ENCODE measurements at places on chromosomes 11 and 22. TPM values are rescaled to one million over a fixed set of nuclear protein-coding genes. Genes with fewer than 3 reads are reported as not detected.
A peak's percentile ranks its signal among the peaks of the same experiment; 100 is the strongest.

DNA sequence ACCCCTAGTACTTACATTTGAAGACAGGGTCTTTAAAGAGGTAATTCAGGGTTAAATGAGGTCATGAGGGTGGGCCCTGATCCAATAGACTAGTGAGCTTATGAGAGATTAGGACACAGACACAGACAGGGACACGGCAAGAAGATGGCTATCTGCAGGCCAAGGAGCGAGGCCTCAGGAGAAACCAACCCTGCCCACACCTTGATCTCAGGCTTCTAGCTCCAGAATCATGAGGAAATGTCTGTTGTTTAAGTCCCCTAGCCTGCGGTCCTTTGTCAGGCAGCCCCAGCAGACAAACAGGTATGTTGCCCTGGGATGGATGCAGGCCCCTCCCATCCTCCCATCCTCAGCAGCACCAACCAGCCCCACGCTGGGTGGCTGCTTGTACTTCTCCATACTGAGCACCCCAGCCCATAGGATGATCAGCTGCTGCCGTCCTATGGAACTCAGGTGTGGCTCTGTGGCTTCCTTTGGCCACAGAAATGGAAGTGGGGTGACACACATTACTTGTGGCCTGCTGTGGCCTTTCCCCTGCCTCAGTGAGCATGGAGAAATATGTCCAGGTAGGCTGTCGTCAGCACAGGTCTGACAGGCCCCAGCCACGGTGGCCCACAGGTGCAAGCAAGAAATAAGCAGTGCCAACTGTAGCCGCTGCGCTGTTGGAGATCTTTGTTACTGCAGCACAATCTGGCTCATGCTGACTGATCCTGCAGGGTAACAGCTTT lies 7.9 kb downstream of the GNB1L start:
- no peaks in the 10 kb centered on the region for H3K27me3 ChIP-seq
- no peak for DNase-seq
- H3K4me1 ChIP-seq: peaks cover 58% of the 10 kb centered on the region

DNA sequence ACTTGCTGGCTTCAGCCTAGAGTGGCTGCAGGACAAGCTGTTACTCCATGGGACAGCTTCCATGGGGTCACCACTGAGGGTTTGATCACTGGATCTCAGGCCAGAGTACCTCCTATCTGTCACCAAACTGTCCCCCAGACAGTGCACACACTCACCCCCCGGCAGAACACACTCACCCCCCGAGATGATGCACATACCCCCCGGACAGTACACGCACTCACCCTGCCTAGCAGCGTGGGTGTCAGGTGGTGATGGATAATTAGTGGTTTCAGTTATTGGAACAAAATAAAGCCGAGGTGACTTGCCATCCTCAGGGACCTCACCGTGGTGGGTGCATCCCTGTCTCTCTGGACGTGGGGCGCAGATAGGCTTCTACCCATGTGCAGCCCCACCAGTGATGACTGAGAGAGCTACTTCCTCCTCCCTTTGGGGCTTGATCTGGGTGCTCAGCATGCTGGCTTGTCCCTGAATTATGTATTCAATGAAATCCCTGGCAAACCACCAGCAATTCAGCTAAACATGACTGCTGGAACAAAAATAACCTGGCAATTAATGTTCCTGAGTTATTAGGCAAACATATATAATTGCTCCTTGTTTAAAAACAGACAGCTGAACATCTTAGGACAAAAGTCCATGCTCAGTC lies 18.9 kb downstream of the TANGO2 start:
- H3K27ac ChIP-seq: no peak overlapping the region
- H3K36me3 ChIP-seq: peaks cover 84% of the 10 kb centered on the region
- H3K4me3 ChIP-seq: no peak overlapping the region
- H3K4me1 ChIP-seq: no peaks in the 10 kb centered on the region
- H3K27me3 ChIP-seq: no peaks in the 10 kb centered on the region
- no peak for DNase-seq

DNA sequence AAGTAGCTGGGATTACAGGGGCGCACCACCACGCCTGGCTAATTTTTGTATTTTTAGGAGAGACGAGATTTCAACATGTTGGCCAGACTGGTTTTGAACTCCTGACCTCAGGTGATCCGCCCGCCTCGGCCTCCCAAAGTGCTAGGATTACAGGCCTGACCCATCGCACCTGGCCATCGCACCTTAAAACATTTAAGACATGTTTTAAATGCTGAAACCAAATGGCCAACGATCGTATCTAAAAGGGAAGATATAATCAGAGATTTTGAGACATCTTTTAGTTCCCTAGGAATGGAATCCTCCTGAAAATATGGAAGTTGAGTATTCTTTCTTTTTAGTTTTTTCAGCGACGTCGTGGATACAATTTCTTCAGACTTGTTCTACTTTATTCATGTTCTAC lies 21.8 kb upstream of the APOBEC3A start:
- H3K27me3 ChIP-seq: no peaks in the 10 kb centered on the region
- no peaks in the 10 kb centered on the region for H3K4me1 ChIP-seq
- no peak overlapping the region for H3K4me3 ChIP-seq
- no peak for DNase-seq
- peak overlapping the region; percentile 54 for H3K27ac ChIP-seq

DNA sequence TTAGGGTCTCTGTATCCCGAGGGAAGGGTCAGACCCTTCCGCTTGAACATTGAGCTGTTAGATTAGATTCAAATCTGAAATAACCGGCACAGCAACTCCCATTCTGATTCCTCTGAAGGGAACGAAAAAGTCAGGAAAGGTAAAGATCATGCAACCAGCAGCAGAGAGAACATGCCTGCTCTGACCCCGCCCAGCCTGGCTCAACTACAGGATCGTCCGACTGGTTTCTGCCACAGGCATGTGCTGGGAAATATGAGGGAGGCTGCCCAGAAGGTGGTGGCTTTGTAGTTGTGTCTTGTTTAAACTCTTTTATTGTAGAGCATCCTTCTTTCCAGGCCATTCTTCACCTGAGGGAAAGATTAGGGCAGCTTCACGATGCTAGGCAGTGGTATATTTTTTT lies 5.0 kb upstream of the MTNR1B start:
- H3K4me3 ChIP-seq: no peak overlapping the region
- no peaks in the 10 kb centered on the region for H3K36me3 ChIP-seq
- H3K27me3 ChIP-seq: peaks cover 6% of the 10 kb centered on the region
- H3K27ac ChIP-seq: no peak overlapping the region
- peaks cover 17% of the 10 kb centered on the region for H3K4me1 ChIP-seq

GRCh38 chr22:19597399-19597735 lies 73.2 kb upstream of the CLDN5 start:
- H3K4me1 ChIP-seq: no peaks in the 10 kb centered on the region
- H3K27me3 ChIP-seq: no peaks in the 10 kb centered on the region
- H3K4me3 ChIP-seq: no peak overlapping the region
- no peaks in the 10 kb centered on the region for H3K36me3 ChIP-seq
- H3K27ac ChIP-seq: no peak overlapping the region

DNA sequence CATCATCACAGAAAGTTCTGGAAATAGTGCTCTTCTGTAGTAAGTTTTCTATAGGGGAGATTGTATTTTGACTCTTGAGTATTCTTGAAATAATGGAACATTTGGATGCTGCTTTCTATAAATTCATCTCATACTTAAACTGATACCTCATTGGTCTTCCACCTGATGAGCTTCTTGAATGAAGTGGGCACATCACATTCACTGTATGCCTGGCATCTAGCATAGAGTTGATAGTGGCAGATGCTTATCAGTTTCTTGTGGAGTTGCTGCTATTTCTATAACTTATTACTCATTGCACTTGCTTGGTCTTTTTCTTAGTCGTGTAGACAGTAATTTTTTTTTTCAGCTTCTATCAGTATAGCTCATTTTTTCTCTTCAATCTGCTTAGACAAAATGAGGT lies 5.4 kb downstream of the ATXN10 start:
- no peak overlapping the region for H3K4me3 ChIP-seq
- DNase-seq: no peak

DNA sequence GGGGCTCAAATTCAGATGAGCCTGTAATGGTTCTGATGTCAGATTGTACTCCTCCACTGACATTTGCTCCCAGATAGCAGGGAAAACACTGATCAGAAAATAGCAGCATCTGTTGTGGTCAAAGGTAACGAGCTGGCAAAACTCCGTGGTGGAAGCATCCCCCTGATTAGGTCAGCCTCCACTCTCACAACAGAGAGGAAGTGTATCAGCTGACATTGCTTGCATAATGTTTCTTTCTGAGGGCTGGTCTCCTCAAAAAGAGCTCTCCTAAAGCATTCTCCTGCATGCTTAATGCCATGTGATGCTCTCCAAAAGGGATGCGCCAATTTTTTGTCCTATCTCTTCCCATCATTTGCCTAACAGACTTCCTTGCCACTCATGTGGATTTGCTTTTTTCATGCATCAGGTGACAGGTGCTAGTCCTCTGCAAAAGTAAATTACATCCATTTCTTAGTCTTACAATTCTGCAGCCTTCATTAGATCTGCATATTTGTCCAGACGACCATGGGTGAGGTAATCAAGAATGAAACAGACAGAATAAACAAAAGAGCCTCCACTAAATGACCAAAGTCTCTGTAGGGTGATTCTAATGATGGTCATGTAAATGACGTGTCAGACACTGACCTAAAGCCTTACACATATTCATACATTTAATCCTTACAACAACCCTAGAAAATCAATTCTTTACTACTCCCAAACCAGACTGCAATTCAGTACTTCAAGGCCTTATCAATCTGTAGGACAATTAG lies 6.4 kb upstream of the TENM4 start:
- H3K27me3 ChIP-seq: no peaks in the 10 kb centered on the region
- no peak for DNase-seq
- H3K4me3 ChIP-seq: no peak overlapping the region
- H3K27ac ChIP-seq: no peak overlapping the region

DNA sequence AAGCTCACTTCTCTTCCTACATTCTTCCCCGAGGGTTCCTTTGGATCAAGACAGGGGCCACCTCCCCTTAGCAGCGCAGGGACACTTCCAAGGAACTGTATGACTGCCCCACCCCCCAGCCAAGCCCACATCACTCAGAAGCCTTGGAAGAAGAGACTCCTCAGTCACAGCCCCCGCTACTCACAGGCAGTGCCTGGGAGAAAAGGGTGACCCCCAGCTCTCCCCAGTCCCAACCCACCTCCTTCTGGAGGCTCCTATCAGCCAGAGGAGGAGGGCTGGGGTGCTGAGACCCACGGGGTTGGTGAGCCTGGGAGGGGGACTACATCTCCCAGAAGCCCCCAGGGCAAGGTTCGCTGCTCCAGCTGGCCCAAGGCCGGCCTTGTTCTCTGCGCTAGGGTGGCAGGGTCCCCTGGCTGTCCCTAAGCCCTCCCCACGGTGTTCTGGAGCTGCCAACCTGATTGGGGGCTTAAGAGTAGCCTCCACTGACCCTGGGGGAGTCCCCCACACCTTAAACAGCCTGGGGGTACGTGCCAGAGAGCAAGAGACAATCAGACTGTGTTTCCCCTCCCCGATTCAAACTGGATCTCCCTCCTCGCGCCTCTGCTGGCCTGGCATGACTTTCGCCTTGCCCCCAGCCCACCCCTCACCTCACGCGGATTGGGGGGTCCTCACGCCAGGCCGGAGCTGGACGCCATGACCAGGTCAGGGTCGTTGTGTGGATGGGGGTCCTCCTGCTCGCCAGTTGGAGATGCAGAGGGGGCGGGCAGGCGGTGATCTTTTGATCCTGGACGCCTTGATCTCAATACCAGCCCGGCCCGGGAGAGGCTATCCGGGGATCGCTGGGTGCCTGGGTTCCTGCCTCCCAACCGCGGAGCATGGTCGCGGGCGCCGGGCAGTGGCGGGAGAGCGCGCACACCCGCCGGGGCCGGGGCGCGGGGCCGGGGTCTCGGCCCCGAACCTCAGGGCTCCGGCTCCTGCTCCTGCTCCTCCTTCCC lies 838 bp downstream of the BCL9L start:
- peak overlapping the region; percentile 90 for H3K4me3 ChIP-seq
- DNase-seq: peak; percentile 85
- H3K4me1 ChIP-seq: peaks cover 81% of the 10 kb centered on the region
- no peaks in the 10 kb centered on the region for H3K36me3 ChIP-seq
- H3K27ac ChIP-seq: peak overlapping the region; percentile 99

- no peak overlapping the region for H3K4me3 ChIP-seq
- no peaks in the 10 kb centered on the region for H3K4me1 ChIP-seq
- no peak for DNase-seq
- H3K27me3 ChIP-seq: no peaks in the 10 kb centered on the region
- H3K36me3 ChIP-seq: no peaks in the 10 kb centered on the region
These were observed 59.2 kb downstream of the RAB38 start for GRCh38 chr11:88115828-88116755.

DNA sequence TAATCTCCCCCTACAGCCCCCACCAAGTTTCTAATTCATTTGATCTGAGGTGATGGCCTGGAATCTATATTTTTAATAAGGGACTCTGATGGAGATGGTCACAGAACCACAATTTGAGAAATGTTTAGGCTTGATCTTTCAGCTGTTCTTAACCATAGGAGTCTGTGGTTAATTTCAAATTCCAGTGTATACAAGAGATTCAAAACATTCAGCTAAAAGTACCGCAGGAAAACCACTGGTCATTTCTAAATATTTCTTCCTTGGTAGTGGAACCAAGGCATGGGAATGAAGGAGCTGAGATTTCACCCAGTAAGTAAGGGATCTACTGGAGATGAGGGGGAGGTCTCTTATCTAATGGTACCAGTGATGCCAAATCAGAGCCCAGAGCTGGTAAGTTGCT lies 18.3 kb upstream of the GALNT18 start:
- H3K36me3 ChIP-seq: no peaks in the 10 kb centered on the region
- no peaks in the 10 kb centered on the region for H3K27me3 ChIP-seq
- no peak overlapping the region for H3K4me3 ChIP-seq
- H3K4me1 ChIP-seq: no peaks in the 10 kb centered on the region
- DNase-seq: no peak

GRCh38 chr11:92627615-92628256 lies 341.7 kb upstream of the MTNR1B start:
- no peaks in the 10 kb centered on the region for H3K27me3 ChIP-seq
- H3K36me3 ChIP-seq: no peaks in the 10 kb centered on the region
- no peak for DNase-seq
- no peak overlapping the region for H3K27ac ChIP-seq
- no peaks in the 10 kb centered on the region for H3K4me1 ChIP-seq

GRCh38 chr22:48092866-48093265 lies 1330.4 kb downstream of the TBC1D22A start:
- no peak overlapping the region for H3K4me3 ChIP-seq
- no peak overlapping the region for H3K27ac ChIP-seq
- H3K27me3 ChIP-seq: no peaks in the 10 kb centered on the region

The RIBC2 gene
- total RNA-seq: 0.55 TPM

The LUZP2 gene
- not detected for total RNA-seq

The SCGB2A2 gene
- not detected for total RNA-seq

The C22orf42 gene
- total RNA-seq: not detected

The RFPL3 gene
- not detected for total RNA-seq

The MED15 gene
- total RNA-seq: 172 TPM

The DCHS1 gene
- 22.8 TPM for total RNA-seq

Measured in stomach (tissue), 19 donors.